ENCODE measurements at places on chromosomes 4 and X.

- DNase-seq = no peak
Observed at GRCh38 chr4:40322811-40323210, 12.3 kb upstream of the CHRNA9 start.

- no peak for DNase-seq
Observed at GRCh38 chr4:896216-896615, 35.9 kb downstream of the GAK start.

DNA sequence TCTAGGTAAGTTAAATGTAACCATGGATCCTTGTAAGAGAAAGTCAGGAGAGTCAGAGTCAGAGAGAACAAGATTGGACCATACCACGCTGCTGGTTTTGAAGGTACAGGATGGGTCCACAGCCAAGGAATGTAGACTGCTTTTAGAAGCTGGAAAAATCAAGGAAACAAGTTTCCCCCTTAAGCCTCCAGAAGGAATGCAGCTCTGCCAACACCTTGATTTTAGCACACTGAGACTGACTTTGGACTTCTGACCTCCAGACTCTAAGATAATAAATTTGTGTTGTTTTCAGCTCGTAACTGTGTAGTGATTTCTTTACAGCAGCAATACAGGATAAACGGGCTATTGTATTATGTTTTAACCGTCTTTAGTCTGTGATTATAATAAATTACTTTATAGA, 108.0 kb upstream of the USP38 start:
- no peak for DNase-seq

DNA sequence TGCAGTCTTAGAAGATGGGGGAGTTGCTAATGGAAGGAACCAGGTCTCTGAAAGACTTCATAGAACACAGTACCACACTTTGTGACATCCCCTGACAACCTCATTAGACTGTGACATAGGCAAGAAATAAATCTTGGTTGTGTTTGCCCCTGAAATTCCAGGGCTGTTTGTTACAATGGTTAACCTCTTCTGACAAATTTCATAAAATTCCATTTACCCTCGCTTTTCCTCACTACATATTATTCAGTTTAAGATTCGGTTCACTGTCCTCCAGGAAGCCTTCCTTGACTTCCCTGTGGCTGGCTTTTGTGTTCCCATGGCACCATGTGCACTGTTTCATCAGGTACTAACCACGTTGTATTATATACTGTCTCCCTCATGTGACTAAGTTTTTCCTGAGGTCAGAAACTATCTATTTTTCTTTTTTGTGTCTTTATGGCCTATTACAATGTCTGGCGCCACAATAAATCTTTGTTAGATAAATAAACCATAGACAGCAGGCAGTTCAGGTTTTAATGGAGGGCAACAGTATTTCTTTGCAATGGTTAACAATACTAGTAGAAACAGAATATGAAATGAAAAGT, 54.2 kb downstream of the ATXN3L start:
- no peak for DNase-seq

- no peak for DNase-seq
Observed at GRCh38 chr4:111027526-111027925, 404.6 kb upstream of the PITX2 start.

- no peak for DNase-seq
Observed at GRCh38 chrX:130385520-130385919, at the start of gene GPR119. Gene GPR119 (minus strand): TSS chrX:130385674. CDS start chrX:130385447, 227 bp downstream.

- DNase-seq = no peak
Observed at GRCh38 chrX:109782994-109783700, 50.1 kb upstream of the ACSL4 start.

- DNase-seq = no peak
Observed at GRCh38 chrX:28016823-28017222, 35.6 kb upstream of the DCAF8L1 start.

- no peak for DNase-seq
Observed at GRCh38 chr4:23614284-23614892, 275.5 kb downstream of the PPARGC1A start.

- DNase-seq = no peak
Observed at GRCh38 chrX:107571296-107571998, 56.9 kb upstream of the PRPS1 start.
